Stimulated activated CD4-positive, alpha-beta T cell treated with anti-CD3 and anti-CD28 coated beads, Interleukin-1b, Interleukin-23, amount 100 ng/mL, for 4 hours (primary cell): ENCODE measurements at places on chromosomes 2 and 18.
A peak's percentile ranks its signal among the peaks of the same experiment; 100 is the strongest.

GRCh38 chr18:51153659-51154371, 43.7 kb downstream of the MEX3C start:
- peak; percentile 37 for DNase-seq

GRCh38 chr2:167856190-167856589, 391.2 kb downstream of the STK39 start:
- no peak for DNase-seq

DNA sequence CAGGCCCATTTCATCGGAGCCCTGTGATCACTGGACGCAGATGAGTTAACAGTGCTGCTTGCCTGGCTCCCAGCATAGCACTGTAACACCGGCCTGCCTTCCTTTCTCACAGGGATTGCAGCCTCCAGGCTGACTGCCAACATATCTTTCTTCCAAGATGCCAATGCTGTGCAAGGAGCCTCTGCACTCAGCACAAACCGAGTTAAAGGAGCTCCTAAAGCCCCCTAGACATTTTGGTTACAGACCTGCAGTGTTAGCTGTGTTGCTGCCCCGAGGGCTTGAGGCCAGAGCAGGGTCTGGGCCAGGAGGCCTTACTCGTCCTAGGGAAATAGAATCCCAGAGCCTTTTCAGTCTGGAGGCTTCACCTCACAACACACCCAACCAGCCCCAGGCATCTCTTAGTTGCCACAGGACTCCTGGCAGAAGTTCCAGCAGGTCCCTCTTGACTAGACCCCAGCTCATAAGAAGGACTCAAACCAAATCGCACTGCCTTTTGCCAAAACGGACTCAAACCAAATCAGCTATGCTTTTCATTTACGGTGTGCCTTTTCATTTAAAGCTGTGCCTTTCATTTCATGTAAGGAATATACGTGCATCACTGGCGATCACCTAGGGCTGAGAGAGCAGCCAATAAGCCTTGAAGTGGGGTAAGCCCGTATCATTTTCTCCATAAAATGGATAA, 58.4 kb upstream of the EML4 start:
- no peak for DNase-seq

- no peak for DNase-seq
Measured at GRCh38 chr2:66522611-66523376, 87.9 kb downstream of the MEIS1 start.

DNA sequence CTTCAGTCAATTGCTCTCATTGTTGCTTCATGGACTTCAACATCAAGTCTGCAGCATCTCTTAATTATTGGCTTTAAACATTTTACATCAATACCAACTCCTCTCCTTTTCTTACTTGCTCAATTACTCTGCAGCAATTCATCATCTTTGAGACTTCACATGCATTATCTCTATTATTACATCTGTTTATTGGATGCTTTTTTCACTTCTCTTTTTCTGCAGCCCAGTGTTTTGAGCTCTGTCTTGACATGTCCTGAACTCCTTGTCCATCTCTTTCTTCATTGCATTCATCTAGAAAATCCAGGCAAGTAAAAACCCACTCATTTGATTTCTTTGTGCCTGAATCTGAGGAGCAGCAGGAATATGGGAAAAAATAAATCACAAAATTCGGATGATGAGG, 647.9 kb downstream of the PLCL1 start:
- no peak for DNase-seq

- DNase-seq: no peak
Measured at GRCh38 chr2:164625378-164625971, 4.2 kb upstream of the GRB14 start.

DNA sequence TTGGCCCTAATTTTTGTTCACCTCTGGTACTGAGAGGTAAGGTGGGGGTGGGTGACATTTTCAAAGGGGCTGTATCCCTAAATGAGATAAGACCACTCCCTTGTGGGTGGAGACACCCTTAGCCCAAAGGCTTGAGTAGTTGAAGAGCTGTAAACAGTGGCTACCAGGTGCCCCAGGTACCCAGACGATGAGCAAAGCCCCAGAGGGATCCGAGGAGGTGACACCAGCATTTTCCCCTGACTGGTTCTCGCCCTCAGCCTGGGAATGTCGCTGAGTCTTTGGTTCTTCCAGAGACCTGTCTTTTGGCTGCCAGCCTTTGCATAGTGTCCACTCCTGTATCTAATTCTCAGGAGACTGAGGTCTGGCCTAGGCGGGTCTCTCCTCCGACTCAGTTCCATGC, 36.5 kb downstream of the RRM2 start:
- DNase-seq: no peak

- no peak for DNase-seq
Measured at GRCh38 chr2:172460780-172461201, 33.4 kb downstream of the ITGA6 start.

DNA sequence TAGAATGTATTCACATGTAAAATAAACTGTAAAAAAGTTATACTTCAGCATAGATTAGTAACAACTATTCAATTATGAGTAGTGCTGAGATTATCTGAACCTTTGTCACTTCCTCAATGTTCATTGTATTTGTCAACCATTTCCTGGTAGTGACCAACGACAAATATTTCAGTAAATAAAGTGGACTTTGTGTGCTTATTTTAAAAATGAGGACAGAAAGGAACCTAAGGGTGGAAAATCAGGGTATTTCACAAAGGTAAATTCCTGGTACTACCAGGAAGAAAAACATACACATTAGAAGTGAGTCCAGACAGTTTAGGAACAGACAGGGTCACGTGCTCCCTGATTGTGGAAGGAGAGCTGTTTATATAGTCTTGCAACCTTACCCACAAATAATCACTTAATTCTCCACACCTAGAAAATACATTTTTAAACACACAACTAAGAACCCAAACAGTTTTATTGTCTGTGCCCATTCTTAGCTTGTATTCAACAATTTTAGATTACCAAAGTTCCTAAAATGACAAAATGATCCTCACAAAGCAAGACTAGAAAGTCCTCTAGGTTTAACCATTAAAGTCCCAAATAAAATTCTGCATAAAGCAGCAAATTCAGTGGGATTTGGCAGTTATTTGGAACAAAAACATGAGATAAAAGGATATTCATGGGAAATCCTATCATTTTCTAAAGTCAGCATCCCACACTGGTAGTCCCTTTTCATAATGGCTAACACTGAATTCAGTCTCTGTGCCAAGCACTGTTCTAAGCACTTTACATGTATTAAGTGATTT, 28.2 kb downstream of the PELI1 start:
- DNase-seq: no peak

DNA sequence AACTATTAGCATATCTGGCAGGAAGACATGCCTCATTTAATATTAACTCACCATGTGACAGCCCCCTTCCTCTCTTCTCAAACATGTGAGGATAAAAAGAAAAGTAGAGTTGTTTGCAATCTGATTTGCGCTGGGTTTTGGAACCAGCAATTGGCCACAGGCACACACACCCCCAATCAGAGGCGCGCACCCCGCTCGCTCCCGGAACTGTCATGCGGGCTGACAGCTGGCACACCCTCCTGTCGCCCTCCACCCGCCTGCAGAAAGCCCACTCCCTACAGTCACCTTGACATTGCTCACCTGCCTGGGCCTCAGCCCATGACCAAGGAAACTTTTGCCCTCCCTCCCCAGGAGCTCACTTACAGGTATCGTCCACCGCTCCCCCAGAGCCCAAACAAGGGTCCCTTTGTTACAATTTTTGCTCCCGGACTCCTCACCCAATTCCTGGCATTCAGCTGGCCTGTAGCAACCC, 1.1 kb downstream of the COBLL1 start:
- DNase-seq: no peak

- DNase-seq: no peak
Measured at GRCh38 chr2:157631861-157632260, 3.2 kb upstream of the ACVR1C start.

DNA sequence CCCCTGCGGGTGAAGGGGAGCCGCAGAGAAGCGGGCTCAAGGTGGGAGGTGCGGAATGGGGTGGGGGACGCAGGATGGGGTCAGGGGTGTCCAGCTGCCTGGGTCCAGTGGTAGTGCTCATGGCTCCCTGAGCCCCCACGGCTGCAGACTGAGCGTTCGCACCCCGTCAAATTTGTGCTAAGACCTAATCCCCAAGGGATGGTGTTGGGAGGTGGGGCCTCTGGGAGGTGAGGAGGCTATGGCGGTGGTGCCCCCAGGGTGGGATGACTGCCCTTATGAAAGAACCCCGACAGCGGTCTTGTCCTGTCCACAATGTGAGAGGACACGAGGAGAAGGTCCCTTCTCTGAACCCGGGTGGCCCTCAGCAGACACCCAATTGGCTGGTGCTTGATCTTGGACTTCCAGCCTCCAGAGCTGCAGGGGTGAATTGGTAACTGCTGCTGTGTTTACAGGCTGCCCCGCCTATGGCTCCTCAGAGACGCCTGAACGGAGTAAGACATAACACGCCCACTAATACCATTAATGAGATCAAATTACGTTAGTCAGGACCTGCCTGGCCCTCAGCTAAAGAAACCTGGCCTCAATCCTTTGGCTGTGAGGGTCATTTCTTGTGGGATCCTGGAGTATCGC, 42.6 kb downstream of the PXDN start:
- DNase-seq: no peak

- DNase-seq: no peak
Measured at GRCh38 chr2:18516112-18516511, 44.3 kb downstream of the RDH14 start.

- DNase-seq: no peak
Measured at GRCh38 chr2:61993422-61994024, 88.0 kb downstream of the COMMD1 start.

GRCh38 chr2:191470306-191470705, 207.6 kb upstream of the NABP1 start:
- DNase-seq: no peak

DNA sequence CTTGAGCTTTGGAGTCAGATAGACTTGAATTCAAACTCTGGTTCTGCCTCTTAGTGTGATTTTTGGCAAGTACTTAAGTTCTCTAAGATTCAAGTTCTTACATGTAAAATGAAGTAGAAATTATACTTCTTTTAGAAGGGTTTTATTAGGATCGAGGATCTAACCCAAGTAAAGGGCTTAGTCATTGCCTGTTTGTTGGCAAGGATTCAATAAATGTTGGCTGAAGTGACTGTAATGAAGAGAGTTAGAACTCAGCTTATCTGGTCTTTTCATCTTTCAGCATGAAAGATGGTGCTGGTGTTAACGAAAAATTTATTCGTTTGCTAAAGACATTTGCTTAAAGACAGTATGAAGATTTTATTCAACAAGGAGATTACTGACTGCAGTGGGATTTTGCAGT, 315.9 kb upstream of the THUMPD2 start:
- DNase-seq: no peak

GRCh38 chr2:125450092-125450491, 1205.9 kb upstream of the GYPC start:
- DNase-seq: no peak

DNA sequence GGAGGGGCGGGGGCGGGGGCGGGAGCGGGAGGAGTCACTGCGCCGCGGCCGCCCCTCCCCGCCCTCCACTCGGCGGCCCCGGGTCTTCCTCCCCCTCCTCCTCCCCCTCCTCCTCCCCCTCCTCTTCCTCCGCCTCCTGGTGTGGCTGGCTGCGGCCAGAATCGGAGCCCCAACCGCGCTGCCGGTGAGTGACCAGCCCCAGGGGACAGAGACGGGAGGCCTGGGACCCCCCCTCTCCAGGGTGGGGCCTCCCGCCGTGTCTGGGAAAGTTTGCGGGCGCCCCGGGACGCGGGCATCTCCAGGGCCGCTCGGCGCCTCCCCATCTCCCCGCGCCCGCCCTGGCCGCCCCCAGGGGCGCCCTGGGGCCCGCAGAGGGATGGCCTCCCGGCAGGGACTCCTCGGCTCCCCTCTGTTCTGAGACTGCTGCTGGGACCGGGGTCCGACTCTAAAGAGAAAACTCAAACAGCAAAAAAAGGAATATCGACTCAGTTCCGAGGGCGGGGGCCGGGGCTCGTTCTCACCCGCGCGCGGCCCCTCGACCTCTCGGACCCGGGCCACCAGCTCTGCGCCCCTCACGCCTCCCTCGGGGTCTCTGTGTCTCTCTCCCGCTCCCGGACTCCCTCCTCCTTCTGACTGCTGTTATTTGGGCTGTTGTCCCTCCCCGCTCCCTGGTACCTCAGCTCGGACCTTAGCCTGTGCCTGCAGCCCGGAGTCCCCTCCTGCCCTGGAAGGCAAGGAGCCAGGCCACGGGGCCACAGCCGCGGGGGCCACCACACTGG, at the start of gene STON1:
STON1 (plus strand) TSS at position 122 of the 779 bp plus-strand sequence. CDS start 50,480 bp downstream, outside the sequence.
- DNase-seq: peak; percentile 26

- no peak for DNase-seq
Measured at GRCh38 chr2:201126308-201127151, 10.6 kb downstream of the CFLAR start.

- no peak for DNase-seq
Measured at GRCh38 chr2:44498551-44498950, 136.8 kb downstream of the CAMKMT start.

- no peak for DNase-seq
Measured at GRCh38 chr2:3728104-3729054, 25.0 kb downstream of the DCDC2C start.

- DNase-seq: no peak
Measured at GRCh38 chr2:129881786-129882396, 97.6 kb upstream of the RAB6C start.

DNA sequence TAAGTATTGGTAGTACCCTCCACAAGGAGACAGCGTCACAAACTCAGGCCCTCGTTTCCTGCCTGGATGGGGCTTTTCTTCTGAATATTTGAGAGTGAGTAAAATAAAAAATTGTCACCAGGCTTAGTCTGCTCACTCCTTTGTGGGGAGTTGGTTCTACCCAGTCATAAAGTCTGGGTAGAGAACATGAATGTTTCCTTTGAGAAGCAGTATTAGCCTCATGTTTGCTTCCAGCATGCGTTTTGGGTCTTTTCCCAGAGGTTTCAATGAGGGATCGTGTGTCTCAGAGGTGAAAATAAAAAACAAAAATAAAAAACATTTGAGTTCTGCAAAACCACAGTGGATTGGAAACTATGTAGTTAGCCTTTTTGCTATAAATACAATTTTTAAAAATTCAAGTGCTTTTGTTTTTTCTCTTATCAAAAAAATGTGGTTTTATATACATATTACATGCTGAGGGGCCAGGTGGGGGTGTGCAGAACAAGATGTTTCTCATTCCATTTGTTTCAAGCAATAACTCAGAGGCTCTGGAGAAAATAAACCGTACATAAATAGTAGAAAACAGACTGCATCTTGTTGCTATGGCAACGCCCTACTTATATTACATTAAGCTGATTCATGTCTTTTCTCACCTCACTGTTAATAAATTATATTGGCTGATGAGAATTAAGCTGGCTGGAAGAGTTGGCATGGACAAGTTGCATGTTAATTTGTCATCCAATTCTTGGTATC, 225.4 kb upstream of the FBXO11 start:
- DNase-seq: no peak

GRCh38 chr2:240134956-240135520, 1.1 kb downstream of the COPS9 start:
- no peak for DNase-seq

- DNase-seq: no peak
Measured at GRCh38 chr2:191126386-191127085, 24.3 kb downstream of the STAT4 start.
